ENCODE measurements at places on chromosomes 1 and 21.

- no peak for DNase-seq
Measured at GRCh38 chr1:28354121-28354520, 15.4 kb upstream of the PHACTR4 start.

DNA sequence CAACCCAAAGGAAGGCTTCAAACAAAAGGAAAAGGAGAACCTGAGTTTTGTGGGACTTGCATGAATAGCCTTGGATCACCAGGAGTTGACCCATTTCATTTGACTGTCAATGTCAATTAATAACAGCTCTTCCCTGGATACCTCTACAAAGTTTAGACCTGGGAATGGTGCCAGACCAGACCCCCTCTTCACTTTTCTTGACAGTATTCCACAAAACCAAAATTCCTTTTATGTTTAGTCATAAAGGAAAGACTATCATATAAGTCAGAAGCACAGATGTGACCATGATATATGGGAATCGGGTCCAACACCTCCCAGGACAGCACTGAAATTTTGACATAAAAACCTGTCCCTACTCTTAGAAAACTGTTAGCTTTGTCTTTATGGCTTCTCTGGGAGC is 191.8 kb downstream of the LYPLAL1 start:
- DNase-seq, result no peak

GRCh38 chr1:29344336-29344735 is 108.0 kb downstream of the PTPRU start:
- no peak for DNase-seq

GRCh38 chr1:175297291-175297690 is 104.7 kb upstream of the KIAA0040 start:
- DNase-seq, result no peak

DNA sequence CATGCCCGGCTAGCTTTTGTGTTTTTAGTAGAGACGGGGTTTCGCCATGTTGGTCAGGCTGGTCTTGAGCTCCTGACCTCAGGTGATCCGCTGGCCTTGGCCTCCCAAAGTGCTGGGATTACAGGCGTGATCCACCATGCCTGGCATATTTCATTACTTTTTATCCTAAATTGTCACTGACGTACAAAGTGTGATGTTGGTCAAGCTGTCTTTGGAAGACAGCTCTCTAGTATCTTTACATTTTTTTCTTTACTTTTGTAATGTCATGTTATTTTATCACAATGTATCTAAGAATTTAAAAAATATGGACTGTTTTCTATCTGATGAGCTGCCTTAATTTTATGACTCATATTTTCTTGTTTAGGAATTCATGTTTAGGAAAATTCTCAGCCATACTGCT is 72.2 kb downstream of the SPATA17 start:
- DNase-seq, result no peak

- no peak for DNase-seq
Measured at GRCh38 chr1:156390469-156391365, 21.7 kb downstream of the RHBG start.

DNA sequence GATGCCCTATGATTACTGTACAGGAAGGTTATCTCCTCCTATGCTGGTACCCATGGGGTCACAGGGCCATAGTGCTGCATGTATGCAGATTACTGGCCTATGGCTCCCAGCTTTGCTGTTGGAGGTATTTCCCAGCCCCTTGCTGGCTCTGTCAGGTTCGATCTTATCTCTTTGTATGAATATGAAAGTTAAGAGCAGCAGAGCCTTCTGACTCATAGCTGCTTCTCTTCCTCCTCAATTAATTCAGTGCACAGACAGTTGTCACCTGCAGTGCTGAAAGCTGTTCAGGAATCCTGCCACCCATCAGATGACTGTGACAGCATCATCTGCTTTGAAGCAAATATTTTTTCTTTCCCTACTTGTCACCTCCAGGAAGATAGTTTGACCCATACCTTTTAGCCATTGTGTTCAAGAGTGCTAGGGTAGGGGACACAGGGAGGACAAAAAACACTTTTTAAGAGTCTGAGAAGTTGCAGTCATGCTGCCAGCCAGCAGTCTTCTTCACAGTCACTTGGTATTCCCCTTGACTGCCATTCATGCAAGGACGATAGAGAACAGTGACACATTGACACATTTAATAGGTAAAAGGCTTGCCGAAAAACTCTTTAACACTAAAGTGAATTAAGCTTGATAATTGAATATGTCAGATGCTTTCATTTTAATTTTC is 73.1 kb downstream of the KIF1B start:
- no peak for DNase-seq

DNA sequence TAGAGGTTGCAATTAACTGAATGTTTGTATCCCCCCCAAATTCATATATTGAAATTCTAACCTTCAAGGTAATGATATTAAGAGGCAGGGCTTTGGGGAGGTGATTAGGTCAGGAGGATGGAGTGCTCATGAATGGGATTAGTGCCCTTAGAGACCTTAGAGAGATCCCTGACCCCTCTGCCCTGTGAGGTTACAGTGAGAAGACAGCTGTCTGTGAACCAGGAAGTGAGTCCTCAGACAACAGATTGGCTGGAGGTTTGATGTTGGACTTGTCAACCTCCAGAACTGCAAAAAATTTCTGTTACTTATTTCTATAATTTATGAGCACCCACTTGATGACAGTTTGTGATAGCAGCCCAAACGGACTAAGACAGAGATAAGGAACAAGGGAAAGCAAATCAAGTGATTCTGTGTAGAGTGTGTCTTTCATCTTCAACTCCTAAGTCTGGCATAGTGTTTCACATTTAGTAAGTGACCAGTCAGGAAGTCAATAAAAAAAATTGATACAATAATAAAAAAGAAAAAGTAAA is 30.0 kb upstream of the RWDD3 start:
- no peak for DNase-seq

DNA sequence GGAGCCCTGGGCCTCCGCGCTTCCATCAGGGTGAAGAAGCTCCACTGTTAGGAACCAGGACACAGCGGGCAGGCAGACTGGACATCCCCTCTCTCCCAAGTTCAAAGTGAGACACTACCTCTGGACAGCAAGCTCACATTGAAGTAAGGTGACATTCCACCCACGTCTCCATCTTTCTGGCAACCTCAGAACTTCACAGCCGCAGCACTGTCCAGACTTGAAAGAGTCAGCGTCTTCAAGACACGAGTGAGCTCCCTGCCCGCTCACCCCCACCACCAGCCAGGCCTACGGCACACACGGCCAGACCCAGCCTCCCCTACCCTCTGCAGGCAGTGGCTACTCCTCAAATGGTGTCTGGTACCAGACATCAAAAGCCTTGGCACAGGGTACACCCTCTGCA is 11.1 kb downstream of the WDR4 start:
- no peak for DNase-seq

GRCh38 chr21:30336596-30336995 is 898 bp downstream of the KRTAP27-1 start:
- DNase-seq, result no peak

- DNase-seq, result no peak
Measured at GRCh38 chr1:200112290-200112689, 84.8 kb downstream of the NR5A2 start.

DNA sequence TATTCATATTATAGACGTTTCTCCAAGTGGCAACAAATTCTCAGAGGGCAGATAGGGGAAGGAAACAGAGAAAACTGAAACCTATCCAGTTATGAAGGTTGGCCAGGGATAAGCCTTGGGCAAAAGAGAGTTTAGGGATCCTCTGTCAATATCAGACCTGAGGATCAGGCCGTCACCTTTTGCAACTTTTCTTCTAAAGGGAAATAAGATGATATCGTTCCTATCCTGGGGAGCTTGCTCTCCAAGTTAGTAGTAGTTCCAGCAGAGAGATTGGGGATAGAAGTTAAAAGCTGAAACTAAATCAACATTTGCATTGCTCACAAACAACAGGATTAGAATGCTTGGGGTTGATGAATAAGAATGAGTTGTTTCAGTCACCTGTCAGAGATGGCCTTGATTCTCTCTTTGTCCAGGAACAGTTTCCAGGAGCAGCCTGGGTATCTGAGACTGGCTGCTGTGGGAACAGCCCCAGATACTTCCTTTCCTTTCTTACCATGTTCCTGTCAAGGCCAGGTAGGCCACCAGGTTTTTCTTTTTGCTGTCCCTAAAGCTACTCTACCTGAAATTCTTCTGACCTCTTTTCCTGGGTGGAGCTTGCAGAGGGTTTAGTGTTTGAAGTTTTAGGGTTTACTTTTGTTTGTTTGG is 2.5 kb downstream of the RIIAD1 start:
- no peak for DNase-seq

DNA sequence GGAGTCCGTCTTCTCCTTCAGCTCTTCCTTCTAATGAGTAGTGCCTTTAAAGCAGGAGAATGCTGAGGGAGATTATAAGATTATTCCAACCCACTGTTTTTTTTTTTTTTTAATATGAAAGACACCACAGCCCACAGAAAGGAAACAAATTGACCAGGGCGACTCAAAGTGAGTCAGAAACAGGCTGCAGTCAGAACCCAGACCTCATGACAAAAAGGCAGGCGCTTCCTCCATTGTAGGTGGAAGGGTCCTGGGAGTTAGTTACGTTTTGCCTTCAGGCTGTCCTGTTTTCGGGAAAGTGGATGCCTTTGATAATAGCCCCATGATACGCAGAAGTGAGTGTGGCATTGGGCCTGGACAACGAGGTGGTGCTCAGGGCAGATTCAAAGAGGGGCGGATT is 21.0 kb downstream of the PLXNA2 start:
- DNase-seq, result no peak

DNA sequence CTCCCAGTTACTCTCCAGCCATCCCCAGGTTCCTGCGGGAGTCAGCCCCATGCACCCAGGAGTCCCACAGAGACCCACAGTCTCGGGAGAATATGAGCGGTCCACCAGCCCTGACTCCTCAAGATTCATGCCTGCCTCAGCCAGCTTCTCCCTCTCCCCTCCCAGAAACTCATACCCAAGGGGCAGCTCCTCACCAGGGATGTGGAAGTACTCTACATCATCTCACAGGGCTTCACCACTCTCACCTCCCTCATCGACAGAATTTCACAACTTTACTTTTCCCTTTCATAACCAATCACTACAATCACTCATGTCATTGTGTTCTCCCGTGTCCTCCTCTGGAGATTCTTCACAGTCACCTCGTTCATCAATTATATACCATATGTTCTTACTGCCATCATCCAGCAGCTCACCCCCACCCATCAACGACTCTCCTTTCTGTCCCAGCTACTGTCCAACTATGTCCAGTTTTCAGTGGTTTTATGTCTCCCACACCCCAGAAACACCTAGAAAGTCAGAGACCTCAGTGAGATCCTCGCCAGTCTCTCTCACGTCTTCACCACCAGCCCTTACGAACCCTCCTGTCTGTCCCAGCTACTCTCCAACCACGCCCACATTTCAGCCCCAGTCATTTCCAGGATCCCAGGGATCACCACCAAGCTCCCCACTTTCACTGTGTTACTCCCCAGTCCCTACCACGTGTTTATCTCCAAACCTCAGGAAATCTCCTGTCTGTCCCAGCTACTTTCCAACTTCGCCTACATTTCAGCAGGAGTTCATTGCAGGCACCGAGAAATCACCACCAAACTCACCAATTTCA is 1530.1 kb upstream of the TPTE start:
- DNase-seq, result no peak

- no peak for DNase-seq
Measured at GRCh38 chr21:45852886-45853400, 128.6 kb upstream of the COL6A1 start.

- DNase-seq, result no peak
Measured at GRCh38 chr1:38059635-38060250, 13.2 kb upstream of the POU3F1 start.

DNA sequence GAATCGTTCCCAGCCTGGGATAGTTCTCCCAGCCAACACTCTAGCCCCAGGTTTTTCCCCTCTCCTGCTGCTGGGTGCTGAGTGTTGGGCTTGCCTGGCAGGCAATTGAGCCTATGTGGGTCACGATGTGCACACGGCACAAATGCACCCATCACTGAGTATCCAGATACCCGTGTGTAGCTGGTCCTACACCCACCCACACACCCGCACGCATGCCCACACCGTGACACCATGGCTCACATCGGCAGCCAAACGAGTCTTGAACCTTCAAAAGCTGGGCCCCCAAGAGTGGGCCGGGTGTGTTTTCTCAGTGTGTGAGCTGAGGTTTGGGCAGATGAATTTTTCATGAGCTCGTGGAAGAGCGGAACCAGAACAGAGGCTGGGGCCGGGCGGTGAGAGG is 188.5 kb downstream of the GRIK3 start:
- no peak for DNase-seq

GRCh38 chr1:179599623-179600249 is 8.1 kb downstream of the TDRD5 start:
- DNase-seq, result no peak

DNA sequence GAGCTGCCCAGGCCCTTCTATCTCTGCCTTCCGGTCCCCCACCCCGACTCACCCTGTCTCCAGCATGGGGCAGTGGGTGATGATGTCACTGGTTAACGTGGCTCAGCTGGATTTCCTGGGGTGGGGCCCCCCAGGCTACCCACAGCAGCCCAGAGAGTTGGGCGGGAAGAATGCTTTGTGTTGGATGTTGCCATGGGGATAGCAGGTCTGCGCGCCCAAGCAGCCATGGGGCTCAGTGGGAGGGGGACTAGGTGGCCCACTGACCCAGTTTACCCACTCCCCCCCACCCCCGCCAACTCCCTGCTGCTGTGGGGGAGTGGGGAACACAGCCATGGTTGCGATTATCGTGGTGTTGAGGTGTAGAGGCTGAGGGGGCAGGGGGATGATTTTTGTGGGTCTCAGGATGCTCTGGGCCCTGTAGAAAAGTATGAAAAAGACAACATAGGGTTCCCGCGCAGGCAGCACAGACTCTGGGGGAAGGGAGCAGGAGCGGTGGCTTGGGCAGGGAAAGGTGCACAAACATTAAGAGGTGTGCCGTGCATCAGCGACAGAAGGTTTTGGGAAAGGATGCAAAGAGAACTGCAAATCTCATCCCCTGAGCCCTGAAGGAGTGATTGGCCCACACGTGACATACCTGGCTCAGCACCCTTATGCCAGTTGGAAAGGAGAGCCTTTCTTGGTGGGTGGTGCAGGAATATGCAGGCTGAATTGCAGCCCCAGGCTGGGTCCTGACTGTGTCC is 8.5 kb downstream of the CELSR2 start:
- no peak for DNase-seq

DNA sequence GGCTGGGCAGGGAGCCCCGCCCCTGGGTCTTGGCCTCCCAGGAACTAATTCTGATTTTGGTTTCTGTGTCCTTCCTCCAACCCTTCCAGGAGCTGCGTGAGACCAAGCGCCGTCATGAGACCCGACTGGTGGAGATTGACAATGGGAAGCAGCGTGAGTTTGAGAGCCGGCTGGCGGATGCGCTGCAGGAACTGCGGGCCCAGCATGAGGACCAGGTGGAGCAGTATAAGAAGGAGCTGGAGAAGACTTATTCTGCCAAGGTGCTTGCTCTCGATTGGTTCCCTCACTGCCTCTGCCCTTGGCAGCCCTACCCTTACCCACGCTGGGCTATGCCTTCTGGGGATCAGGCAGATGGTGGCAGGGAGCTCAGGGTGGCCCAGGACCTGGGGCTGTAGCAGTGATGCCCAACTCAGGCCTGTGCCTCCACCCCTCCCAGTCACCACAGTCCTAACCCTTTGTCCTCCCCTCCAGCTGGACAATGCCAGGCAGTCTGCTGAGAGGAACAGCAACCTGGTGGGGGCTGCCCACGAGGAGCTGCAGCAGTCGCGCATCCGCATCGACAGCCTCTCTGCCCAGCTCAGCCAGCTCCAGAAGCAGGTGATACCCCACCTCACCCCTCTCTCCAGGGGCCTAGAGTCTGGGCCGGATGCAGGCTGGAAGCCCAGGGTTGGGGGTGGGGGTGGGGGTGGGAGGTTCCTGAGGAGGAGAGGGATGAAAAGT is 18.5 kb upstream of the SEMA4A start:
- DNase-seq, result no peak
